ENCODE measurements at places on chromosomes 5 and 9. TPM values are rescaled to one million over a fixed set of nuclear protein-coding genes. Genes with fewer than 3 reads are reported as not detected.

GRCh38 chr9:92494856-92495255, 12.6 kb upstream of the ASPN start:
- no peak for DNase-seq

GRCh38 chr5:158914008-158915000, 185.4 kb downstream of the EBF1 start:
- no peak for DNase-seq

PLPPR1 gene
- total RNA-seq, result 2.9 TPM

FGF1 gene
- total RNA-seq, result 9.9 TPM

DNA sequence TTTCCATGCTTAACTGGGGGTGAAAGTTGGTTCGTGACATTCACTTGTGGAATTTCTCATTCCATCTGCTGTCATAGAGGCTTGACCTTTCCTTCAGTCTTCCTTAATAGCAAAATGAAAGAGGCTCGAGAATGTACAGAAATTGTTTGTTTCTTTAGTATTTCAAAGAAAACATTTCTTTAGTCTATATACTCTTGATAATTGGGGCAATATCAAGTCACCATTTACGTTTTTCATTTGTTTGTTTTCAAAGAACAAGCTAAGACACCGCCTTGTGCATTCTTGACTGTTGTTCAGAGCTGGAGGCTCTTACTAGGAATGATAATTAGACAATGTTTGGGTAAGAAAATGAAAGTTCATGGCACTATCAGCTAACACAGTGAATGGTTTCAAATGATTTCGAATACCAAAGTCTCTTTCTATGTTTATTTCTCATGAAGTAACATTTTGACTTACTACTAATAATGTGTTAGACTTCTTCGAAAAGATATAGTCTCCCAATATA, 835.4 kb downstream of the SEMA5A start:
- no peak for DNase-seq

DNA sequence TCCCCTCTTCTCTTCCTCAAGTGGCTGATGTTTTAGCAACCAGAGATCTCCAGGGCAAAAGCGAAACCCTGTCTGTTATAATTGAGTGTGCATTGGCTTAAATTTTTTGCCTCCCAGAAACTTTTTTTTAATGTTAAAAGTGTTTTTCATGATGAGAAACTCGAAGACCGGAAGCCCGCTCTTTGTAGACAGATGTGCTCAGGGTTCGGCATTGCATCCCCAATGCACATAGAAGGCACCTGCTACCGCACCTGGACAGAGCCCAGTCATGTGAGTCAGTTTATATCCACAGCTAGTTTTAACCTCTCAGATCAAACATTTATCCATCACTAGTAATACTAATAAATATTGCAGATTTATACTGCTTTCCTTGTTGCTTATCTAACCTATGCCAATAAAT, 19.5 kb upstream of the NADK2 start:
- no peak for DNase-seq

FAM153A gene
- 0.96 TPM for total RNA-seq

DNA sequence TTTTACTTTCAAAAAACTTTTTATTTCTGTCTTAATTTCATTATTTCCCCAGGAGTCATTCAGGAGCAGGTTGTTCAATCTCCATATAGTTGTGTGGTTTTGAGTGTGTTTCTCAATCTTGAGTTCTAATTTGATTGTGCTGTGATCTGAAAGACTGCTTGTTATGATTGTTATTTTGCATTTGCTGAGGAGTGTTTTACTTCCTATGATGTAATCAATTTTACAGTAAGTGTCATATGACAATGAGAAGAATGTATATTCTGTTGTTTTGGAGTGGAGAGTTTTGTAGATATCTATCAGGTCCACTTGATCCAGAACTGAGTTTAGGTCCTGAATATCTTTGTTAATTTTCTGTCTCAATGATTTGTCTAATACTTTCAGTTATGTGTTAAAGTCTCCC, 706.9 kb upstream of the CTNND2 start:
- no peak for DNase-seq

DNA sequence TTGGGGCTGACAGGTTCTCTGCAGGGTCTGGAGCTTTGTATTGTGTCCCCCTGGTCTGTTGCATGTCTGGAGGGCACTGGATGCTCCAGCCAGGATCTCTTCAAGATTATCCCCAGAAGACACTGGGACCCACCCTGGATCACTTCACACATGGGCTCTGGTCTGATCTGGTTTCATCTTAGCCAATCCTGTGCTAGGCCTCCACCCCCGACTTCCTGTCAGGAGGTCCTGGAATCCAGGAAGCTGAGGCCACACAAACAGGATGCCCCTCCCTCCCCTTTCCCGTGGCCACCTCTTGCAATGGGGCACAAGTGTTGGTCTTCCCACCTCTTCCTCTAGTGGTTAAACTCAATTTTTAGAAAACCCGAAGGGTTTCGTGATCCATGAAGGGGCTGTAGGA, 242.6 kb upstream of the MVB12B start:
- DNase-seq, result no peak

DNA sequence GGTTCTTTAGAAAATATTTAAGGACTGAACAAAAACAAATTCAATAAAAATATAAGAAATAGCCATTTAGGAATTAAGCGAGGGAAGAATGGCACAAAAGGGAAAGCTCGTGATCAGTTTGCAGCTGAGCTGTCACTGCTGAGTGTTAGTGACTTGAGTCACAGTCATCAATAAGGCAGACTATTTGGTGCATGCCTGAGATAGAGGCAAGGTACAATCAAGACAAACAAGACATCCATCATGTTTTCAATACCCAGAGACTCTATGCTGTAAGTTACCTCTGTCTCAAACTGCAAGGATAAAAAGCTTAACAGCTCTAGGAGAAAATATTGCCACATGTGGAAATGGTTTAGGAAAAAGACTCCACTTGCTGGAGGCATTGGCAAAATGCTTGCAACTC, 426.4 kb upstream of the TYRP1 start:
- no peak for DNase-seq

DNA sequence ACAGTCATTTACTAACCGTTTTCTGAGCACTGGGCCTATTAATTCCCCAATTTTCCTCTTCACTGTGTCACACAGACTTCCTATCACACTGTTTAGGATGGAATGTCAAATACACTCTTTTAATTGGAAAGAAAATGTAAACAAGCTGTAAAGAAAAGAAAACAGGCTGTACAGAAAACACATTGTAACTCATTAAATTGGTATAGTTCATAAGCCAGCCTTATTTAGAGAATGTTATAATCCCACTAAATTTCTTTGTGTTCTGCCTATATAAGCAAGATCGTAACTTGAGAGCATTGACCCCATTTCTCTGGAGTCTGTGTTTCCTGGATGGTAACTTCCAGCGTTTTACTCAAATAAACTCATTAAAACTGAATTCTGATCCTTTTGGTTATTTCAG, 46.5 kb downstream of the TARS1 start:
- DNase-seq, result no peak

DNA sequence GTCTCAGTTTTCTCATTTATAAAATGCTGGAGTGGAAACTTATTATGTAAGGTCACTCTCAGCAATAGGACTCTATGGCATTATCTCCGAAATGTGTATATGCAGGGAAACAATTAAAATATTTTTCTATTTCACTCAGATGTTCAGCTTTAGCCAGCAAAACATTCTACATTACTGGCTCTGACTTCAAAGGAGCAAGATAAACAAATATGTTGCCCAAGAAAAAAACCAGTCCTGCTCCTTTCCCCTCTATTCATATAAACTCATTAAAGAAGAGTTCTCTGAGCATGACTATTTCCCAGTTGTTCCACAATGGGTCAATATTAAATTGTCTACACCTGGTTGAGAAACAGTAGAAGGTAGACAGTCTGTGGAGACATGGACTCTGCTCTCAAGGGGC, 155.0 kb downstream of the NPR3 start:
- no peak for DNase-seq

TUT7 gene
- total RNA-seq, result 29.4 TPM

- peak; percentile 50 for DNase-seq
Observed at GRCh38 chr5:156896546-156896945, 46.5 kb downstream of the PPP1R2B start.

- DNase-seq, result peak; percentile 76
Observed at GRCh38 chr9:123318202-123318601, 37.8 kb upstream of the CRB2 start.

SCGB3A2 gene
- not detected for total RNA-seq

GRCh38 chr9:136495238-136495800, 12.5 kb upstream of the SEC16A start:
- no peak for DNase-seq

GRCh38 chr9:79952401-79952800, 380.6 kb downstream of the TLE4 start:
- DNase-seq, result no peak

- DNase-seq, result no peak
Observed at GRCh38 chr9:12538842-12539579, 154.2 kb upstream of the TYRP1 start.

DNA sequence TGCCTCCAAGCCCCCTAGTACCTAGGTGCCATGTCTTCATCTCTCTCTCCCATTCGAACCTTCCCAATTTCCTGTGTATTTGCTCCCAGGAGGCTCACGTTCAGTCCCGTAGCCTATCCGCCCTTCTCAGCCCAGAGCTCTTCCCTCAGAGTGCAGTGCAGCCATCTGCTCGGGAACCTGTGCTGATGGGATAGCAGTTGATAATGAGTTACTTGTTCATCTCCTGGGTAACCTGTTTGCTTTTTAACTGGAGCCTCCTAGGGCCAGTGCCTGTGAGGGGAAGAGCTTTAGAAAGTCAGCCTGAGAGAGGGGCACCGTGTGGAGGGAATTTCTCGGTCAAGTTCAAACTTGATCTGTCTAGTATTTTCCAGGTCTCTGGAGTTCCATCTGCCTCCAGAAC, 229.8 kb upstream of the IL12B start:
- no peak for DNase-seq

DNA sequence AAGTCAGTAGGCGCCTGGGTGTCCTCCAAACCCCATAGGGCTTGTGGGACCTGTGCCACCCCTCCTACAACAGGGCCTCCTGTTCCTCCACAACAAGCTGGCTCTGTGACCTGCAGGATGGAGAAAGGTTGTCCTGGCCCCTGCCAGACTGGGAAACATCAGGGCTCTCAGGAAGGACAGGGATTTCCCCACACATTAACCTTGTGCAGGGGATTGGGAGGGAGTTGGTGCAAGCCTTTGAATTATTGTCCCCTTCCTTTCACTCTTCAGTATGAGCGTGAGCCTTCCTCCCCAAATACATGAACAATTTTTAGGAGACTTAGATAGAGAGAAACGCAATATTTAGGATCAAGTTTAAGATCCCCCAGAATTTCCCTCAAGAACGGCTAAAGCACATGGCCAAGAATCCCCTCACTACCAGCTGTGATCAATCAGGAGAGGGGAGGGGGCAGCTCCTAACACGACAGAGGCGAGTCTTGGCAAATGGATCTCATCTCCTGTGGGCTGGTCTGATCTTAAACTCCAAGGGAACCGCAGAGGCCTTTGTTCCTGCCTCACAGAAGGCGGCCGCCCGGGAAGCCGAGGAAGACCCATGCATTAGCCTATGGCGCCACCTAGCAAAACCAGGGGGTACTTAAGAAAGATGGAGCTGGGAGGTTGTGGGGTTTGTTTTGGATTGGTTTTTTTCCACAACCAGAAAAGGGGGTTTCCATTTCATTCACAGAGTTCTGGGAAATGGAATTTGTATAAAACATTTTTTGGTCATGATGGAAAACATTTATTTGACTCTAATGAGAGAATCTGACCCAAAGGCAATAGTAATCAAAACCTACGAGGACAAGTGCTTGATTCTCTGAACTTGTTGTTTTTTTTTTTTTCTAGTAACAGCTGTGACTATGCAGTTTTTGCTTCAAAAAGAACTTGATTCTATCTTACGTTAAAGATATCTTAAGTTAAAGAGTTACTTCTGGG, 36.1 kb upstream of the OSMR start:
- peak; percentile 87 for DNase-seq

IRX2 gene
- total RNA-seq, result 6.5 TPM

- peak; percentile 20 for DNase-seq
Observed at GRCh38 chr5:180618829-180619562, 27.7 kb upstream of the SCGB3A1 start.

GRCh38 chr9:99726758-99727157, 94.9 kb upstream of the NR4A3 start:
- DNase-seq, result no peak

DNA sequence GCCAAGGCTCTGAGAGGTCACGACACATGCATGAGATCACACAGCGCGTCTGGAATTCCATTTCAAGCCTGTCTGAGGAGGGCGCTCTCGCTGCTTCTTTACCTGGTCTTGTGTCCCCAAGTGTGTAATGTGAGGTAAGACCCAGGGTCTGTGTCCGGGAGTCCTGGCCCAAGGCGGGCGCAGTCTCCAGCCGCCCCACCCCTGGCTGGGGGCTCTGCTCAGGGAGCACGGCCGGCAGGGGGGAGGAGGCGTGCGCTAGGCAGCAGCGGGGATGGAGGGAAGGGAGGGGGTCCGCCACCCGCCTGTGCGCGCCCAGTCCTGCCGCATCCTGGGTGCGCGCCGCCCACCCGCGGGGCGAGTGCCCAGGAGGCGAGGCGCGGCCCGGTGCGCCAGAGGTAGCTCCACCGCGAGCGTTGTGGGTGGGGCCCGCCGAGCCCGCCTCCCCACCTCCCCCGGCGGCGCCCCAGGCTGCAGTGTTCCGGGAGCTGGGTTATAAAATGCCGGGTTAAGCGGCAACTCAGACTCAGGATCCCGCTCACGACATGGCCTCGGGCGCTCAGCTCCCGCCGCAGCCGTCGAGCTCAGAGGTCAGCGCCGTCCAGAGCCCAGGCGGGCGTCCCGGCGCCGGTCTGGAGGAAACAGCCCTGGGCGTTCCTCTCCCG, at the start of gene CCNI2:
Gene CCNI2, plus strand, starts transcription at position 473 of the 662 bp plus-strand sequence. Its CDS starts 70 bp downstream, at position 543.
- DNase-seq, result peak; percentile 11

- DNase-seq, result peak; percentile 30
Observed at GRCh38 chr9:78857373-78858225, 560.7 kb downstream of the PSAT1 start.

AFAP1L1 gene
- 0.72 TPM for total RNA-seq

Data from umbilical cord (tissue), 2 donors.